GM13976 (cell line): ENCODE measurements at places on chromosomes 2 and 18.
A peak's percentile ranks its signal among the peaks of the same experiment; 100 is the strongest.

DNA sequence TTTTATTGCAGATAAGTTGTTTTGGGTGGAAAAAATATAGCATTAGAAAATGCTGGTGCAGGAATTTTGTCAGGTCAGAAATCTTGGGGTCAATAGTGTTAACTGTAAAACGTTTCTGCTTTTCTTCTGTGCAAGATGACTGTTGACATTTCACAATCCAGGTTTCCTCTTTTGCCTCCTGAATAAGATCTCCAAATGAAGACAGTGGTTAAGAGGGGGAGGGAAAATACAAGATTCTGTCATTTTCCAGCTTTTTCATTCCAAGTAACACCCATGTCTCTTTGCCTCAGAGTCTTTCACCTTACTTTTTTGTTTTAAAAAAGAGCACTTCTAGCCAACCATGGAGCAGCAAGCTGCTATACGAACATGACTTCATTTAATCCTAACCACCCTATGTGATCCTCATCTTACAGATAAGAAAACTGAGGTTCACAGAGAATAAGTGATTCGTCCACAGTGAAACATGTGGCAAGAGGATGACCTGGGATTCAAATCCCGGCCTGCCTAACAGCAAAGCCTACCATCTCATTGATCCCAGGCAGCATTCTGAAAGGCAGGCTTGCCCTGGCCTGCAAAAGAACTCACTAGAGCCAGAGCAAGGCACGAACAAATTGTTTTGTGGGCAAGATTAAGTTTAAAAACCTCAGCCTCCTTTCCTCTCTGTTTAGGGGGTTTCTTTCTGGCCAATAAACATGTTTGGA is 3.0 kb downstream of the PLEK start:
- DNase-seq: no peak

DNA sequence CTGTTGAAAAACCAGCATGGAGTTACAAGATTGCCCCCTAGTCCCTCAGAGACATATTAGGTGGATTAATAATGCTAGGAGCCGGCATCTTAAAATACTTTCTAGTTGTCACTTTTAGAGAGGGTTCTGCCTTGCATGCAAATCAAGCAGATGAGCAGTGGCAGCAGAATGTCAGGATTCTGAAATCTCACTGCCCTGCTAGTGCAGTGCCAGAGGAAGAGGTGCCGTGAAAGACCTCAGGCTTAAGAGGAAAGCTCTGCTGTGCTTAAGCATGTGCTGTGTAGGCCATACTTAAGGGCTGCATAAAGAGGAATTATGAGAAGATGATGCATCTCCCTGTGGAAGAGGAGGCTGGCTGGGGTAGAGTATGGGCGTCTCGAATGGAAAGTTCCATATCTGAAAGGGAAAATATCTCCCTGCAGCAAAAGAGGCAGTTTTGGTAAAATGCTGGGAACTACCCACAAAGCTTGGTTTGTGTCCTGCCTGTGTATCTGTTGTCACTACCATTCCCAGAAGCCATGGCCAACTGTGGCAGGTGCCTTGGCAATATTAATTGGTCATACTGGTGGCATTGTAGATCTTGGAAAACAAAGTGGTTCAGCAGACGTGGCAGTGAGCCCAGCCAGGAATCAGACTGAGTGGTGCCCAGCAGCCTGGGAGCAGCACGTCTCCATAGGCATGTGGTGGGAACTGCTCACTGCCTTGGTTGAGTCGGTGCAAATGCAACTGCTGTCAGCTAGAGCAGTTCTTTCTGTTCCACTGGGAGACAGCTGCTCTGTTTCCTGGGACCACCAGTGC is 131.9 kb downstream of the EVA1A start:
- no peak for DNase-seq

DNA sequence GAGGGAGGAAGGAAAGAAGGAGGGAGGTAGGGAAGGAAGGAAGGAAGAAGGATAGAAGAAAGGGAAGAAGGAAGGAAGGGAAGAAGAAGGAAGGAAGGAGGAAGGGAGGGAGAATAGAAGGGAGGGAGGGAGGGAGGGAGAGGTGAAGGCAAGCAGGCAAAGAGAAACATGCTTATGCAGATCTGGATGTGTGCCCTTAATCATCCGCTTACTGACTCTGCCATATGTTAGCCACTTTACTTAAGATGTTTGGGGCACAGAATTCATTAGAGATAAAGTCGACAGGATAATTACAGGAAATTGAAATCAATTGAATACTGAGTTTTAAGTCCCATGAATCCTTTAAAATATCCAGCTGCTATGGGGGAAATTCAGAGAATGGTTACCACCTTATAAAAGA is 334.2 kb downstream of the GRB14 start:
- DNase-seq: no peak

GRCh38 chr18:75223687-75224347 is 13.2 kb downstream of the TSHZ1 start:
- no peak for DNase-seq

GRCh38 chr18:58865033-58865590 is 435 bp downstream of the ZNF532 start:
- no peak for DNase-seq

DNA sequence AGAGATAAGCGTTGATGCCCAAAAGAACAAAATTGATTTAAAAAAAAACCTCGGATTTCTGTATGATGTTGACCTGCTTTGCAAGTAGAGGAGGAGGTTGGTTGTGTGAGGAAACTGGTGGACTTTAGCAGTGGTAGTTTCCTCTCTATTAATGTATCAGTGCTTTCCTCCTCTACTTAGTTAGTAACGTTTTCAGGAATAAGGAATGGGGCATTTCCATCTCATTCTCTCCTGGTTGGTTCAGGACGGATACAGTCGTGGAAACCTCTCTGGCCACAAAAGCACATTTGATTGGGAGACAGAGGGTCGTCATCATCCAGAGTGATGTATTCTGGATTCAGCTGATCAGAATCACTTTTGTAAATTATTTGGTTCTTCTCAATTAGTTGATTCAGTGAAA is 1.5 kb downstream of the FHOD3 start:
- no peak for DNase-seq

- no peak for DNase-seq
These were observed 18.0 kb upstream of the GPR17 start for GRCh38 chr2:127627740-127628571.

DNA sequence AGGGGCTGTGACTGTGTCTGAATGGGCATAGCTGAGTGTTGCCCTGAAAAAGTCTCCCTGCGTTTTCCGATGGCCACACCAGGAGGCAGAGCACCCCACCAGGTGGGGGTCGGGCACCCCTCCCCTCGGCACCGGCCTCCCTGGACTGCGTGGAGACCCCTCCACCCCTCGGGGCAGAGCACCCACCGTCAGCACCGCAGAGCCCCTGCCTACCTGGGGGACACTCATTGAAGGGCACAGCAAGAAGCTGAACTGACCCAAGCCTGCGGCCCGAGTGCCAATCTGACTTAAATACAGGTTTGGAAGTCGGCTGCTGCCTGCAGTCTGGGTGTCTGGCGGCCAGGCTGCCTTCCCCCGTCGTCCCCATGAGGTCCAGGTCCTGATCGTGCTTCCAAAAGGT is 69.9 kb downstream of the KCNG2 start:
- DNase-seq: no peak

GRCh38 chr18:43277164-43277600 is at the start of gene SYT4:
Gene SYT4 (minus strand): TSS chr18:43277490. CDS start chr18:43277281, 209 bp downstream.
- DNase-seq: no peak

- no peak for DNase-seq
These were observed 30.5 kb downstream of the ASB1 start for GRCh38 chr2:238456970-238457926.

DNA sequence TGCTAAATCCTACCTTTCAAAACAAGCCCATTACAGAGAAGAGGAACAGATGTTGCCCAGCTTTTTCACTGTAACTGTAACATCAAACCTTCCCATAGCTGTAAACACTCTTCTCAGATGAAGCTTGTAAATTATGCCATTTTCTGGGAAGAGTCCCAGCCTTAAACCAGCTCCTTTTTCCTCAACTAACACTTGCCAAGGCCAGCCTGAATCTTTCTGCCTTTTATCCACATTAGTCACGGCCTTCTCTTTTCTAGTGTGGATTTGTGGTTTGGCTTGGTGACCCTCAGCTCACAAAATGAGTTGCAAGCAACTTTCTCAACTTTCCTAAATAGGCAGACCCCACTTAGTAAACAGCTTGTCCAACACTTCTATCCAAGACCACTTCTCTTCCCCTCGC is 90.2 kb downstream of the CABLES1 start:
- no peak for DNase-seq

DNA sequence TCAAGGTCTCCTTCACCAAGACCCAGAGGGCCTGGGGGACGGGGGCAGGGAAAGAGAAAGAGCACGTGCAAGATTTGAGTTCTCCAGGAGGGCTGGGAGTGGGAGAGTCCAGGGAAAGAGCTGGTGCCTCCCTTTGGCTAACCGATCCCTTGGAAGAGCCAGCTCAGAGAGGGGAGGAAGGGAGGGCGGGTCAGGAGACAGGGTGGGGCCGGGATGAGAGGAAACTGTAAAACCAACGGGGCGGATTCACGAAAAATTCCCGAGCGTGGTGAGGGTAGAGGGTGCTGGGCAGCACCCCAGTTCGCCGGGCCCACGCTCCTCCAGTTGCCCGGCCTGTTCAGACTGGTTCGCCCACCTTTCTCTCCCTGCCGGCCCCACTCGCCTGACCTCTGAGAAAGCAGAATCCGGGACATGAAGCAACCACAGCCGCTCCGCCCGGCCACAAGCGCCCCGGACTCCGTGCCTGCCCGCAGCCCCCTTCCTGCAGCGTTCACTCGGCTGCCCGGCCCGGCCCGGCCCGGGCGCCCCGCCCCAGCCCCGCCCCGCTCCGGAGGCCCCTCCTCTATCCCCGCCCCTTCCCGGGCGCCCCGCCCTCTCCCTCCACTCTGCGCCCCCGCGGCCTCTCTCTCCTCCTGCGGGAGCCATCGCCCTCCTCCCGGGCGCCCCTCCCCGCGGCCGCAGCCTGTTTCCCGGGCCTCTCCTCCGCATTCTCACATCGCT is 230.9 kb upstream of the SMAD2 start:
- peak; percentile 91 for DNase-seq

DNA sequence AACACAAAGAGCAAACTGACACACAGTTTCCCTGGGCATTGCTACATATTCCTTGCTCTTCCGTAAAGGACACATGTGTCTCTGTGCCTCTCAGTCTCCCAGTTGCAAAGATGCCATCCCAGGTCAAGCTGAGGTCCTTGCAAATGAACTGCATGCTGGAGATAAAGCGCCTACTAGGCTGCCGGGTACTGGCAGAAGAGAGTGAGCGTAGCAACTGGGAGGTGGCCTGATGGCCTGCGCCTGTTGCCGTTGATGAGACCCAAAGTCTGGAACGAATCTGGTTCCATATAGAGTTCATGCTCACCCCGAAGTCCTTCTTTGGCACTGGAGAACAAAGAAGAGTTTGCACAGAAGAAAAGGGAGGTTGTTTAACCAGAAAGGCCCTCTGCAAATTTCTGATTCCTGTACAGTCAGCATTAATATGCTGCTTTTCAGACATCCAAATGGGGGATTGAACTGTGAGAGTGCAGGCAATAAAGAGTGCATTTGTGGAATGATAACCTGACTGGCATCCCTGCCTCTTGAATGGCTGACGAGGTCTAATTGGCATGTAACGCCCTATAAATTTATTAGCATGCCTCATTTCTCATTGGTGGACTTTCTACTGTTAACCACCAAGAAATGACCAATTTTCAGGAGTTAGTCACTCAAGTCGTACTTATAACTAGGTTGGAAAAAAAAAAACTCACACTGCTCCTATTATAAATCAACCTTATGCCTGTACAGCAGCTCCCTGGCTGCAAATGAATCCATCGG is 78.7 kb downstream of the GBX2 start:
- DNase-seq: no peak

- DNase-seq: no peak
These were observed 18.8 kb downstream of the ATP6V1C2 start for GRCh38 chr2:10740226-10740625.

DNA sequence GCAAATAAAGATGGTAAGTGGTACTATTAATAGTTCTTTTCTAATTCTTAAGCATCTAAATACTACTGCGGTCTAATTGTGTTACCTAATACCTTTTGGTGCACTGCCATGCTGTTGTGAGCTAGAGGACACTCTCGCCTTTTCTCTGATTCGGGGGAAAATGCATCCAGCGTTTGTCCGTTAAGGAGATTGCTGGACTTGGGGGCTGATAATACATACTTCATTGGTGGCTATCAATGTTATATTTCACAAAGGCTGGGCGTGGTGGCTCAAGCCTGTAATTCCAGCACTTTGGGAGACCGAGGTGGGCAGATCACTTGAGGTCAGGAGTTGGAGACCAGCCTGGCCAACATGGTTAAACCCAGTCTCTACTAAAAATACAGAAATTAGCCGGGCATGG is 141.7 kb upstream of the TWIST2 start:
- no peak for DNase-seq

GRCh38 chr2:171513719-171514160 is 8.5 kb upstream of the CYBRD1 start:
- DNase-seq: peak; percentile 43

DNA sequence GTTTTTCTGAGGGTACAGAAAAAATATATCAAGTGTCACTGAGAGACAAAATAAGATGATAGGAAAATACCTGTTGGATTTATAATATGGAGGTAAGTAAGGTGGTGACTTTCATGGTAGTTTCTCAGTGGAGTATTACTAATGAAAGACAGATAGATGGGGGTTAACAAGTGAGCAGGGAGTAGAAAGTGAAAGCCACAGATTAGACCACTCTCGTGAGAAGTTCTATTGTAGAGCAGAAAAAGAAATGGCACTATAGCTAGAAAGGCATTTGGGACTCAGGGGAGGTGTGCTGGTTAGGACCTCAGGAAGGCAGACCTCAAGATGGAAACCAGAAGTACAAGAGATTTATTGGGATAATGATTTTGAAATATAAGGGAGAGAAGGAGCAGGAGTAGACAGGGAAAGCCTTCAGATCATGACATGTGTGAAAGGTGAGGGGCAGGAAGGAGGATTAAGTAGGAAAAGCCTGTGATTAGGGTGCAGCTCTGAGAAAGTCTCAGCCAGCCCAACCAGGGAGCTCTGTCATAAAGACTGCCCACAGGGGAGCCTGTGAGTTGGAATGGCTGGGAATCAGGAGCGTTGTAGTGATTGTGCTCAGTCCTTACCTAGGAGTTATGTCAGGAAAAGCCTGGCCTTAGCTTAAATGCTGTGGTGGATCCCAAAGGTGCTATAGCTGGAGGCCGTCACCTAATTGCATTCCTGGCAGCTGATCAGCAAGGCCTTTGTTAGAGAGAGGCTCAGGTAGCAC is 198.1 kb downstream of the IKZF2 start:
- DNase-seq: peak; percentile 26

GRCh38 chr2:120498121-120498520 is 152.2 kb downstream of the INHBB start:
- no peak for DNase-seq

- DNase-seq: no peak
These were observed 71.4 kb downstream of the GALR1 start for GRCh38 chr18:77320971-77321559.

- DNase-seq: peak; percentile 79
These were observed 659 bp downstream of the ZNF142 start for GRCh38 chr2:218658671-218659257.
